ENCODE measurements at places on chromosomes 16 and 17.

DNA sequence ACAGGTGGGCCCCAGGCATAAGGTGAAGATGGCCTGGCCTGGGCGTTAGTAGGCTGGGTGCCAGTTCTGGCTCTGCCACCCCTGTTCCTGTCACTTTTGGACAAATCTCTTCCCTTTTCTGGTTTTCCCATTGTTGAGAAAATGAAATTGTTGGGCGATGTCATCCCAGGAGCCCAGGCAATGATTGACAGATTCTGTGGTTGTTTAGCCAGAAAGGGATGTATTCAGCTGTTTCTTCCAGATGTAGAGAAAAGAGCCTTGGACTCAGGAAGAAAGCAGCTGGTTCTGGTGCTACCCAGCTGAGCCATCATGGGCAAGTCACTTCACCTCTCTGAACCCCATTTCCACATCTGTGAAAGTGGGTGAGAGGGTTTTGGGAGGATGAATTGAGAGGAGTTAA is 60.1 kb upstream of the MRTFB start:
- DNase-seq, result no peak

DNA sequence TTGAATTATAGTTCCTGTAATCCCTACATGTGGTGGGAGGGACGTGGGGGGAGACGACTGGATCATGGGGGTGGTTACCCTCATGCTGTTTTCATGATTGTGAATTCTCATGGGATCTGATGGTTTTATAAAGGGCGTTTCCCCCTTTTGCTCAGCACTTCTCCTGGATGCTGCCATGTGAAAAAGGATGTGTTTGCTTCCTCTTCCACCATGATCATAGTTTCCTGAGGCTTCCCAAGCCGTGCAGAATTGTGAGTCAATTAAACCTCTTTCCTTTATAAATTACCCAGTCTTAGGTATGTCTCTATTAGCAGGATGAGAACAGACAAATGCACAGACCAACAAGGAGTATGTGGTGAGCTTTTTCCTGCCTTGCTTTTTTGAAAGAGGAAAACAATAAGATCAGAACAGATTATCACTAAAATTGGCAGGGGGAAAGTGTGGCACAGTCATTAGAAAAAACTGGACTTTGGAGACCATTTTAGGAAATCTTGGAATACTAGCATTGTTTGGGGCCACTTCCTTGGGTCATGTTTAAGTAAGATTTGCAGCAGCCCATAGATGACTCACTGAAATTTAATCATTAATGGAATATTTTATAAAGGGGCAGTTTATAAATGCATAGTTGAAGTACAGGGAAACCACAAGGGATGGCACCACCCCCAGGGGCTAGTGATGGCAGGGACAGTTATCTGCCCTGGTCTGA is 352.8 kb downstream of the CDH13 start:
- no peak for DNase-seq

- DNase-seq, result no peak
These were observed 189.0 kb downstream of the SLC39A11 start for GRCh38 chr17:72903522-72903921.

DNA sequence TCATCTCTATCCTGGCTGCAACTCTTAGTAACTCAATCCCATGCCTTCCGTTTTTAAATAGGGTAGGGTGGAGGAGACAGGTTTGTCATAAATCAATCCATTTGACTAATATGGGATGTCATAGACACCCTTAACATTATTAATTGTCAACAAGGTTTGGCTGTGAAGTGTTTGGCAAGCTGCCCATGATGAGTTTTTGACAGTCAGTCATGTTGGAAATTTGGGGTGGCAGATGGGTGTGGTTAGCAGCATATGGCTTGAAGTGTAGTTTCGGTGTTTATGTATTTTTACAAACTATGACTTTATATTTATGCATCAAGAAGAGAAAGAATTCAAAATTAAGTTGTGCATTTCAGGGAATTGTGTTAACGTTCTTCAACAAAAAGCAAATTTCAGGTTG is 221.8 kb upstream of the CDH5 start:
- no peak for DNase-seq

DNA sequence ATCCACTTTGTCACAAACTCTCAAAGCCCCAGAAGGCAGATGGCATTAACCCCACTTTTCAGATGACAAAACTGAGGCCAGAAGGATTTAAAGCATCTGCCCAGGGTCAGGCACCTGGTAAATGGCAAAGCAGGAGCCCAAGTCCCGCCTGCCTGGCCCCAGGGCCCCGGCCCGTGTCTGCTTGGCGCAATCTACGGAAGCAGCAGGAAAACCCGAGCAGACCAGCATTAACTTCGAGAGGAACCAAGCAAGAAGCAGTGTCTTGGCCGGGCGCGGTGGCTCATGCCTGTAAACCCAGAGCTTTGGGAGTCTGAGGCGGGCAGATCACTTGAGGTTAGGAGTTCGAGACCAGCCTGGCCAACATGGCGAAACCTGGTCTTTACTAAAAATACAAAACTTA is 21.6 kb downstream of the RTN4RL1 start:
- no peak for DNase-seq
